ENCODE measurements at places on chromosomes 12 and 14.
A peak's percentile ranks its signal among the peaks of the same experiment; 100 is the strongest.

DNA sequence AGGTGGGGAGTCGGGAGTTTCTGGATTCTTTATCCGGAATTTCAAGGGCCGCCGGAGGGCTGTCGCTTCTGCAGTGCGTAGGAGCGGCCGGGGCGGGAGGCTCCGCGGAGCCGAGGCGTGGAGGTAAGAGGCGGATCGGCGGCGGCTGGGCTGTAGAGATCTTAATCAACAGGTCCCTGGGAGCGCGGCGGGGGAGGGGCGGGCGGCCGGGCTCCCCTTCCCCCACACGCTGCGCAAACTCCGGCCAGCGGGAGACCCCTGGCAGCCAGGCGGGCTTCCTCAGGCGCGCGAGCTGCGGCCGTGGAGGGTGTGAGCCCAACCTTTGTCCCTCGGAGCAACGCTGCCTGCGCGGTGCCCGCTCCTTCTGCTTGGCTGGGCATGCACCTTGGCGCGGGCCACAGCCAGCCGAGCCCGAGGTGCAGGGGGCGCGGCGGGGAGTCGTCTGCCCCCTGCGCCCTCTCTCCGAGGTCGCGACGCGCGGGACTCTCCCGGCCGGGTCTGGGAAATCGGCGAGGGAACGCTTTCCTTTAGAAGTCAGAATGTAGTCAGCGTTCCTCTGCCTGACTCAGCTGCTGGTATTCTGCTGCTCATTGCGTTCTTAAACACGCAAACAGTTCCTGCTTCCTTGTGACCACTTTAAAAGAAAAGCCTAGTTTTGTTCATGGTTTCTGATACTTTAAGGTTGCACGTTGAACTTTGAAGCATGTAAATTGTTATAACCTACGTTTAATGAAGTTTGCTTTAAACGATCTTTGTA lies at the start of gene PALS1:
PALS1 (plus strand) TSS at position 25 of the 757 bp plus-strand sequence. CDS start 37,736 bp downstream, outside the sequence.
- DNase-seq = peak; percentile 17

DNA sequence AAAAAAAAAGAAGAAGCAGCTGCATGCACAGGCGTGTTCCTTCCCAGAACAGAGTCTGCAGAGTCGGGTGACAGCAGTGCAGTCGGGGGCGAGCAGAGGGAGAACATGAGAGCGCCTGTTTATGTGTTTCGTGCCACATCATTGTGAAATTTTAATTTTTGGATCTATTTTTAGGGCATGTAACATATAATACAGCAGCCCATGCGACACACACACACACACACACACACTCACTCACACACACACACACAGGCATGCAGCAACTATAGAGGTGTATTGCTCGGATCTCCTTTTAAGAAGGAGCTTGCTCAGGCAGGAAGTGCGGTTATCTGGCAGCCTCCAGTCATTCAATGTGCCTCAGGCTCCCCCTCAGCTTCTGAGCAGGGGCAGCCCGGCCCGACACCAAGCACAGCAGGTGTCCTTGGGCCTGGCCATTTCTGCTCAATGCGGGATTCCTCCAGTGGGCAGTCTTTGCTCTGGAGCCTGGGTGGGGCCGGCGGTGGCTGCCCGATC lies 71.8 kb downstream of the ZNF664 start:
- no peak for DNase-seq

DNA sequence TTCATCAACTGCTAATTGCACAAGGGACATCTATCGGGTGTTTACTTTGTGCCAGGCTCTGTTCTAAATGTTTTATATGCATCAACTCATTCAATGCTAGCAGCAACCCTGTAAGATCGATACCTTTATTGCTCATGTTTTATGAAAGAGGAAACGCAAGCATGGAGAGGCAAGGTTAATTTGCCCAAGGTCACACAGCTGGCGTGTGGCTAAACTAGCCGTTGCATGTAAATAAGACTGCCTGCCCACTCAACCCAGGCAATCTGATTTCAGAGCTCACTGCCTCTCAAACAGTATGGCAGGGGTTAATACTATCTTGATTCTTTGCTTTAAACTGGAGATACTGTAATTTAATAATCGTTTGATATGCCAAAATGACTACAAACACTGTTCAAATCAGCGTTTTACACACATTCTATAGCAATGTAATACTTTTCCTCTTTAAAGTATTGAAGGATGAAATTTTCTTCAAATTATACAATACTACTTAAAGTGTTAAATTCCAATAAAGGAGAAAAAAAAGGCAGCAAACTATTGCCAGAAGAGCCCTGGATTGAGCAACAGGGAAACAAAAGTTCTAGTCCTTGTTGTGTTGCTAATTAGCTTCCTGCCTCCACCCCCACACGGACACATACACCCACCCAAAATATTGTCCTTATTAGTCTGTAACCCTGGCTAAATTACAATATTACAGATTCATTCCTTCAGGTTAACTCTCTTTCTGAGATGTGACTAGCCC lies 39.1 kb upstream of the DHRS7 start:
- DNase-seq = no peak

- DNase-seq = no peak
Observed at GRCh38 chr12:92408072-92408900, 262.6 kb upstream of the BTG1 start.

DNA sequence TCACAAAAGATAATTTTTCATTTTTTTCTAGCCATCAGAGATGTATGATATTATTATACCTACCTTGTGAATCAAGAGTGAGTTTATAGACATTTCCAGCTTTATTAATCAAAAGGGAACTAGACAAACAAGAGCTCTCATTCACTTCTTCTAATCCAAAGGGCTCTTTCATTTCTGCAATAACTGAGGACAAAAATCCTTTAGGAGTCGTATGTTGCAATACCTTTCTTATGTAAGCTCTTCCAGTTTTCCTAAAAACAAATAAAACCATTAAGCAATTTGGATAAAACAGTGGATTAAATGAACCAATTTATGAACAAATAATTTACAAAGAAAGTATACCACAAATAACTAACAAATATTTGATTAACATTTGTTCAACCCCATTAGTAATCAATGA lies 107.1 kb downstream of the CATSPERB start:
- no peak for DNase-seq

DNA sequence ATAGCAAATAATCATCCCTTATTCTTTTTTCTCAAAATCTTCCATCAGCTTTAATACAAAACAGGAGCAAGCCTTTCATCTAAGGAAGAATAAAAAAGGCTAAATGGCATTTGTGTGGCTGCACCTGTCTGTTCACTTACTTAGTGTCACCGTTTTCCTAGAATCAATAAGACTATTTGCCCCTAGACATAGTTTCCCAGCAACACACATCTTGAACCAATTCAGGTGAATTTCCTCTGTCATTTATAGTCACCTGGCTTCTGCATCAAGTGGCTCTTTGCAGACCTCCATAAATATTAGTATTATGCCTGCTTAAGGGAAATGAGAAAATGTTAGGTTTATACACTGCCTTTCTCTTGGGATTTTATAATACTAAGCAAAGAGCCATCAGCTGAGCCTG lies 17.4 kb upstream of the GCH1 start:
- DNase-seq = no peak

- no peak for DNase-seq
Observed at GRCh38 chr12:106841510-106842302, 67.2 kb downstream of the RIC8B start.

- no peak for DNase-seq
Observed at GRCh38 chr12:101740566-101740965, 1.3 kb upstream of the SYCP3 start.

DNA sequence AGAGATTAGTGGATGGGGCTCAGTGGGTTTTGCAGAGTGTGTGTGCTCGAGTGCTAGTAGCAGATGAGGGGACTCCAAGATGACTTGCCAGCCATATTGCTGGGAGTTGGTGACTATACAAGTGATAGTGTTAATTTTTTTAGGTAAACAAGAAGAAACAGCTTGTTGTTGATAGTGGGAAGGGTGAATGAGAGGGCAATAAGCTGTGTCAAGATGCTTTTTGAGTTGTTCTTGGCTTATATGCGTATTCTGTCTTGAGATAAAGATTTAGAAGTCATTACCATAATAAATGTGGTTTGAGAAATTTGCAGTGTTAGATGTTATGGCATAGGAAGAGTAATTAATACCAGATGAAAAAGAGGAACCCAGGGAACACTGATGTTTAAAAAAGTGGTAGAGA lies 75.3 kb downstream of the RCOR1 start:
- no peak for DNase-seq

GRCh38 chr14:70398706-70399431 lies 18.0 kb downstream of the SYNJ2BP start:
- DNase-seq = no peak

- no peak for DNase-seq
Observed at GRCh38 chr12:3641428-3642018, 111.4 kb downstream of the CRACR2A start.

GRCh38 chr14:54362759-54363437 lies 33.9 kb upstream of the CDKN3 start:
- DNase-seq = no peak

DNA sequence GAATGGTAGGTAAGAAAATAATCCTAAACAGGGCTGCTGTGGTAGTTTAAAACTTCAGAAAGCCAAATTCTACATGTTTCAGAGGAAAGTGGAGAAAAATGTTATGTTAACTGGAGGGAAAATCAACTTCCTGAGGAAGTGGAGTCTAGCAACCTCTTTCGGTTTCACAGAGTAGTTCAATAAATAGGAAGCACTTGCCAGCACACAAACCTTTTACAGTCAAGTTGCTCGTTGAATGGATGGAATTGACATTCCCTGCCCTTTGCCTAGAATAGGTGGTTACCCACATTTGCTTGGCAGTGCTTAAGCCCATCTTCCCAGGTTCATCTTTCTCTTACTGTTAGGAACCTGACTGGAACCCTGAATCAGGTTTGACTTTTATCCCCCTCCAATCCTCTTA lies 15.9 kb downstream of the ANKRD13A start:
- no peak for DNase-seq

GRCh38 chr12:43795716-43796280 lies 10.3 kb downstream of the TWF1 start:
- no peak for DNase-seq

DNA sequence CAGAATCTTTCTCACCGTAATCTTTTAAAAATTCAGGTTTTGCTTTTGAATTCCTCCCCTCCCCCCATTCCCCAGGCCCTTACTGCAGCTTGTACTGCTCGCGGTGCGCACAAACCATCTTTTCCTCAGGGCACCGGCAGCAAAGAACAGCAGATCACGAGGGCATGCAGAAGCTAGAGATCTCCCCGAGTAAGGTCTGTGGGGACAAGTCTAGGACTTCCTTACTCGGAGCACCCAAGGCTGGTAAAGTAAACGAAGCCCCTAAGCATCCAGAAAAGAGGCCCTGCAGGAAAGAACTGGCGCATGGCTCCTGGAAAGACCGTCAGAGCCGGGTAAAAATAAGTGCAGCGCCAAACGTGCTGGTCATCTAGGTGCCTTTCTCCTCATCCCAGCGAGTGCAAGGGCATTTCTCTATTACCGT lies 727 bp downstream of the LDHB start:
- peak; percentile 20 for DNase-seq

GRCh38 chr14:29222671-29223268 lies 456.2 kb downstream of the FOXG1 start:
- DNase-seq = no peak

DNA sequence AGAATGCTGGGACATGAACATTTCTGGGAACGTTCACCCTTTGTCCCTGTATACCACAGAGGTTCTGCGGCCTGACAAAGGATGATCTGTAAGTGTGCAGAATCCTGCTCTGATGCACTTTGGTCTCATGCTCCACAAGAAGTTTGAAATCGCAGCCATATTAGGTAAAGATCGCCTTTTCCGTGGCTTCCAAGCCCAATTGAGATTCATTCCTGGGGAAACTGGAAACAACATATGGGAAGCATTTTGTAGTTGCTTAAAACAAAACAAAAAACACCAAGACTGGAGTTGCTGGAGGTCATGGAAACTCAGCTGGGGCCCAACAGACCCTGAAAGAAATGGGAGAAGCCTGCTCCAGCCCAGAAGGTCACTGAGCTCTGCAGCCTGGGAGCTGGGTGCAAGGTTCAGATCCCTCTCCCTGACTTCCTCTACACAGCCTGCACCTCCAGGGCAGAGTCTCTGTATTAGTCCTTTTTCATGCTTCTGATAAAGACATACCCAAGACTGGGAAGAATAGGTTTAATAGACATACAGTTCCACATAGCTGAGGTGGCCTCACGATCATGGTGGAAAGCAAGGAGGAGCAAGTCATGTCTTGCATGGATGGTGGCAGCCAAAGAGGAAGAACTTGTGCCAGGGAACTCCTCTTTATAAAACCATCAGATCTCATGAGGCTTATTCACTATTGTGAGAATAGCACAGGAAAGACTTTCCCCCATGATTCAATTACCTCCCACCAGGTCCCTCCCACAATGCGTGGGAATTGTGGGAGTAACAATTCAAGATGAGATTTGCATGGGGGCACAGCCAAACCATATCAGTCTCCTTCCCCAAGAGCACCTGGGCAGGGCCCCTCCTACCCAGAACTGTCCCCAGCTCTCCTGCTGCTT lies 60.8 kb upstream of the CHGA start:
- DNase-seq = no peak

DNA sequence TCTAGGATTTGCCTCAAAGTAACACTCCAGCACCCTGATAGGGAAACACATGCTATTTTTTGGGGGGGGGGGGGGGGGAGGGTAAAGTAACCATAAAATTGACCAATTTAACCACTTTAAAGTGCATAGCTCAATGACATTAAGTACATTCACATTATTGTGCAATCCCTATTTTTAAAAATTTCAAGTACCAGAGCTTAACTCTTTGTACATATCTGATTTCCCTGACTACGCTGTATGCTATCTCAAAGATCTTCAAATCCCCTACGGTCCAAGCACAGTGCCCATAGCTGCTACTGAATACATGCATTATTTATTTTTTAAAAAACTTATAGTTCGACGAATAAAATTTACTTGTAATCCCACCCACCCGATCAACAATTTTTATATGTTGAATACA lies 63.0 kb downstream of the BCL2L14 start:
- no peak for DNase-seq

DNA sequence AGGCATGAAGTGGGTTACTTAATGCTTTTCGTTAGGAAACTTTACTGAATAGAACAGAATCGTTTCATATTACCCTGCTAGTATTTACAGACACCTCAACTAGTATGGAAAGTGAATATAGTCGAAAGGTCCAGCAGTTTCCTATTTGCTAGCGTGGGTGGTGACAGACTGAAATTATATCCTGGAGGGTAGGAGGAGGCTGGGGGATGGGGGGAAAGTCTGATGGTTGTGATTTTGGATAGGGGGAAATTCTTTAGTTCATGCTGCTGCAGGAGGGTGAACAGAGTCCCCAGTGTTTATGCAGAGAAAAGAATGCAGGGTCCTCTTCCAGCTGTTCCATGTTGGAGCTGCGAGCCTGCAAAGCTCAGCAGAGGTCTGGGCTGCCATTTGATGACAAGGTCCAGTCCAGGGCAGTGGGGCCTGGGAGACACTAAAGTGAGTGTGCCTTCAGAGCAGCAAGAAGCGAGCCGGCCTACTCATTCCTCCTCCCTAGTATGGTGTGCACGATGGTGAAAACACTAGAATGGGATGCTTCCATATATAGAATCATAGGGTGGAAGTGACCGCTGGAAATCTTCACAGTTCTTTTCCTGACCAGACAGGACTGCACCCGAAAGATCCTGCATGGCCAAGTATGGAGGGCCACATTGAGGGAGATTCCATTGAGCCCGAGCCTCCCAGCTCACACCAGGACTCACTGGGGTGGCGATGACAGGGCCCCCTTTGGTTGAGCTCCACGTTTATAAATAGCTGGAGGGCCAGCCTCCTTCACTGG lies 2.1 kb downstream of the SAMD4A start:
- no peak for DNase-seq

Data from stimulated activated CD4-positive, alpha-beta T cell treated with anti-CD3 and anti-CD28 coated beads, TNF-alpha, amount 100 ng/mL, for 48 hours (primary cell).